ENCODE measurements at places on chromosomes 5 and 9.

- peak; percentile 88 for DNase-seq
Measured at GRCh38 chr5:137995077-137995748, 37.7 kb downstream of the FAM13B start.

- DNase-seq: peak; percentile 57
Measured at GRCh38 chr5:74452856-74453255, 187.7 kb downstream of the ENC1 start.

DNA sequence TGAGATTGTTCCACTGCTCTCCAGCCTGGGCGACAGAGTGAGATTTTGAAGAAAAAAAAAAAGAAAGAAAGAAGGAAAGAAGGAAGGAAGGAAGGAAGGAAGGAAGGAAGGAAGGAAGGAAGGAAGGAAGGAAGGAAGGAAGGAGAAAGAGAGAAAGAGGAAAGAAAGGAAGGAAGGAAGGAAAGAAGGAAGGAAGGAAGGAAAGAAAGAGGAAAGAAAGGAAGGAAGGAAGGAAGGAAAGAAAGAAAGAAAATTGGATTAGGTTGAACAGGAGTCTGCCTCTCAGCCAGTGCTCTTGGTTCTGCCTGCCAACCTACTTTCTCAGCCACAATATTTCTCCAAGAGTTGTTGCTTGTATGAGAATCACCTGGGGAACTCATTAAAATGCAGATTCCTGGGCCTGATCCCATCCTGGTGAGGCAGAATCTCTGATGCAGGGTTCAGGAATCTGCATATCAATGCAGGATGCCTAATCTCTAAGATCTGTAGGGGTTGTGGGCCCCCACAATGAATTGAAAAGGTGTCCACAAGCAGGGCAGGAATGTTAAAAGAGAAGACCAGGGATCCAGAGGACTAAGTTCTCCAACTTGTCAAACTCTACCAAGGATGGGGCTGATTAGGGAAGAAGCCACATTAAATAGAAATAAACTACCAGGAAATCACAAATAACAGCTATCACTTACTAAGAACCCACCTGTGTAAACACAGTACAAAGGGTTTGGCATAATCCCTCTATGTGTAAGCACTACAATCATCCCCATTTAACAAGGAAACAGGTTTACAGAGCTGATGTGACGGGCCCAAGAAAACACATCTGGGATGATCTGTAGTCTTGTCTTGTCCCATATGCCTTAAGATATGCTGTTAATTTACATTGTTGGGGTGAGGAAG lies 23.4 kb upstream of the GALNT10 start:
- no peak for DNase-seq

GRCh38 chr5:102857076-102857818 lies 102.1 kb downstream of the PAM start:
- no peak for DNase-seq

DNA sequence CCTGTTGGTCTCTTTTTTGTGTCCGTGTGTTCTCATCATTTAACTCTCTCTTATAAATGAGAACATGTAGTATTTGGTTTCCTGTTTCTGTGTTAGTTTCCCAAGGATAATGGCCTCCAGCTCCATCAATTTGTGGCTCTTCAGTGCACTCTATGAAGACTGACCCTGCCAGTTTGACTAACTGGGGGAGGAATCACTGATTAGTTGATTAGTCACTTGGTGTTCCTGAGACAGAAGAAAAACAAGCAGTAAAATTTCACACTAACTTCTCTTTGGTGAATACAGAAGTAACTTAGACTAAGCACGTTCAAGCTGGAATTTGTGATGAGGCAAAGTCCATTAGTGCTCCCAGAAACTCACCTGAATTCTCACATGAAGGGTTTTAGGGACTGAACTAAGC lies 495.8 kb upstream of the RORB start:
- DNase-seq: no peak

DNA sequence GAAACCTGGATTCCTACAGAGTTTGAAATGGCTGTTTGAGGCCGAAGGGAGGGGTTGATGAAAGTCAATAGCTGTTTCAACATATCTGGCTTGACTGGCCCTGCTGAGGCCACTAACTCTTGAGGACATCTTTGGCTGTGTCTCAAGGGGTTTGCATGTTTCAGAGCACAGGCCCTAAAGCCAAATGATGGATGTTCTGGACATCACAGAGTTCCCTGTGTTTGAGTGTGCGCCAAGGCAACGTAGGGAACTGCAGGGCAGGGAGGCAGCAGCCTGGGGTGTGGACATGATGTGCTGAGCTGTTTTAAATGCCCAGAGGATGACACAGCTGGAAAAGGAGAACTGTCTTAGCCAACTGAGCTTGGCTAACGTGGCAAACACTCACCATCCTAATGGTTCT lies 89.6 kb downstream of the RAPGEF1 start:
- DNase-seq: peak; percentile 94

DNA sequence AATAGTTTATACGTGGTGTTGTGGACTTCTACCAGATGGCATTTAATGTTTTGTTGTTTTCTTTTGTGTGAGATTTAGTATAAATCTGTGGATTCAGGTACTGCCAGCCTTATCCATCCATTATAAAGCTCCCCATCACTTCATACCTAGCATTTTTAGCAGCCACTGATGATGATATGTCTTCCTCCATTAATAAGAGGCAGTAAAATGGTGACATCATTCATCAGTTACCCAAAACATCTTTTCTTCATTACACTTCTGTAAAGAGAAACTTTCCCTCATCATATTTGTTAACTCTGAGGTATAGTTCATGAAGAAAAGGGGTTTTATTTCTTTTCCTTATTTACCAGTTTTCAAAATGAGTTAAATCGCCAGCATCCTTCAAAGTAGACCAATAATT lies 19.4 kb downstream of the CHD1 start:
- DNase-seq: no peak

DNA sequence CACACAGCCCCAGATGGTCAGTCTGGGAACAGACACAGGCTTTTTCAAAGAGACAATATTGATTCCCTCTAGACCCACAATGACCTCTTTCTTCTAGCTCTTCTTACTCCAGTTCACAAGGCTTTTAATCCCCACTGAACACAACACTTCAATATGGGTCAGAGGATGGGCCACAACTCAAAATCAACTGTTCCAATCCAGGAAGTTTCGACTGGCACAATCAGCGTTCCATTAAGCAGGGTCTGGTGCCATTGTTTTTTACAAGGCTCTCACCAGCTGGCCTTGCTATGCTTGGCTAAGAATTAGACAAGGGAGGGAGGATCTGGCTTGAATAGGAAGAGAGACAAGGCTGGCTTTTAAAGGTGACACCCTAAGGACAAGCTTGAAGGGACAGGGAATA lies 199.4 kb upstream of the SLC24A2 start:
- no peak for DNase-seq

- DNase-seq: no peak
Measured at GRCh38 chr9:26175264-26175663, 497.0 kb upstream of the TUSC1 start.

DNA sequence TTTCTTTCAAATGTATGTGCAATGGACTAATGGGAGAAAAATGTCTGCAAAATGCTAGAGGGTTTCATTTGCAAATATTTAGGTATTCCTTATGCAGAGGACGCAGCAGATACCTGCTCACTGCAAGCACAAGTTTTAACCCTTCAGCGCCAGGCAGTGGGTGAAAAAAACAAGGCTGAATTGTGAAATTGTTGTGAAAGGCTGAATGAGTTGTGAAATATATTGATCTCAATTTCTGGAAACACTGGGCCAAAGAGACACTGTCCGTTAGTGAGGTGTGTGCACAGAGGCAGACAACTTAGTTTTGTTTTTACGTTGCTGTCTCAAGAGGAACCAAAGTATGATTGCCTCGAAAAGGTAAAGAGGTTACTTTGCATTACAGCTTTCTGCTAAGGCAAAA lies 18.8 kb downstream of the FUBP3 start:
- DNase-seq: no peak

DNA sequence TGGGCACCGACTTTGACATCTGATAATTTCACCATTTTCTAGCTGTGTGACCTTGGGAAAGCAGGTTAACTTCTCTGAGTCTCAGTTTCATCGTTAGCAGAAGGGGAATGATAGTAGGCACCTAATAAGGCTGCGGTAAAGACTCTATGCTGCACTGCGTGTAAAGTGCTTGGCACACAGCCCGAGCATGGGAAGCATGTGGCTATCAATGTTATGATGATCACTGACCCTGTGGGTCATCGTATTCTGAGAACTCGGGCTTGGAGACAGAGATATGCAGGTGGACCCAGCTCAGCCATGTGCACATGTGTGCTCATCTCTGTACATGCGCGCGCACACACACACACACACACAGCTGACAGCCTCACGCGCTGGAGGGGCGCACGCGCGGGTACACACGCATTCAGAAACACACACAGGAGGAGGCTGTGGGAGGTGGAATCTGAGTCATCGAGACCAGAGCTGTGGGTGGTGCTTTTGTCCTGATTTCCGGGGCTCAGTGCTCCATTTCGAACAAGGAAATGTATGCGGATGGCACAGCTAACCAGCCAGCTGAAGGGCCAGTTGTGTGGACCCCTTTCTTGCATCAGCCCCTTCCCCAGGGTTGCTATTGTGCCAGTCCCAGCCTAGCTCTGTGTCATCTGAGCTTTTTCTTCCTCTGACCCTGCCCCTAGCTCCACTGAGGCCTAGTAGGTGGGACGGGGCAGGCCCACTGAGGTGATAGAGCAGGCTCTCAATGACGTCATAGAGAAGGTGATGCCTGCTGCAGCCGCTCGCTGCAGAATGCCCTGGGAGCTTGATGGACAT lies 11.1 kb upstream of the ARAP3 start:
- DNase-seq: peak; percentile 61

DNA sequence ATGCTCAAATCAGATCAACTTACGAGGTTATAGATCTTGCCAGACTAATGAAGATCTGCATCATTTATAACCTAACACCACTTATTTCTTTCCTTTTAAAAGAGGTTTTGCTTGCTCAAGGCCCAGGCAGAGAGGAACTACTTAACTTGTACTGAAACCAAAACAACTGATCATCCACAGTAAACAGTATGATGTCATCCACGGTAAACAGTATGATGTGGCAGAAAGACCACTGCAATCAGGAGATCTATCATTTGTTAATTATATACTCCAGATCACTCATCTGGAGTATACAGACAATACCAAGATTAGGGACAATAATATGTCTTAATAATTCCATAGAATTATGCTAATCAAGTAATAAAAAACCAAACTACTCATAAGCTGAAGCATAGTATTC lies 116.8 kb downstream of the ADAMTS6 start:
- no peak for DNase-seq

Measured in suppressor macrophage (primary cell).